Gastrocnemius medialis (tissue), 4 donors: ENCODE measurements at places on chromosomes 11 and 22. TPM values are rescaled to one million over a fixed set of nuclear protein-coding genes. Genes with fewer than 3 reads are reported as not detected.

Gene PIWIL4
- 1.4 TPM for total RNA-seq

Gene VPREB1
- total RNA-seq, result not detected

Gene TEX54
- total RNA-seq, result not detected

Gene AMOTL1
- 150 TPM for total RNA-seq

Gene CHRM4
- not detected for total RNA-seq

Gene TP53AIP1
- total RNA-seq, result not detected

Gene SCN2B
- total RNA-seq, result 1.9 TPM
